Small intestine (tissue), 16 donors: ENCODE measurements at places on chromosomes 16 and 17.

GRCh38 chr17:43316522-43317142 lies 82.2 kb upstream of the ARL4D start:
- DNase-seq = peak; percentile 39

- no peak for DNase-seq
Measured at GRCh38 chr17:65229621-65229995, 92.4 kb downstream of the RGS9 start.

DNA sequence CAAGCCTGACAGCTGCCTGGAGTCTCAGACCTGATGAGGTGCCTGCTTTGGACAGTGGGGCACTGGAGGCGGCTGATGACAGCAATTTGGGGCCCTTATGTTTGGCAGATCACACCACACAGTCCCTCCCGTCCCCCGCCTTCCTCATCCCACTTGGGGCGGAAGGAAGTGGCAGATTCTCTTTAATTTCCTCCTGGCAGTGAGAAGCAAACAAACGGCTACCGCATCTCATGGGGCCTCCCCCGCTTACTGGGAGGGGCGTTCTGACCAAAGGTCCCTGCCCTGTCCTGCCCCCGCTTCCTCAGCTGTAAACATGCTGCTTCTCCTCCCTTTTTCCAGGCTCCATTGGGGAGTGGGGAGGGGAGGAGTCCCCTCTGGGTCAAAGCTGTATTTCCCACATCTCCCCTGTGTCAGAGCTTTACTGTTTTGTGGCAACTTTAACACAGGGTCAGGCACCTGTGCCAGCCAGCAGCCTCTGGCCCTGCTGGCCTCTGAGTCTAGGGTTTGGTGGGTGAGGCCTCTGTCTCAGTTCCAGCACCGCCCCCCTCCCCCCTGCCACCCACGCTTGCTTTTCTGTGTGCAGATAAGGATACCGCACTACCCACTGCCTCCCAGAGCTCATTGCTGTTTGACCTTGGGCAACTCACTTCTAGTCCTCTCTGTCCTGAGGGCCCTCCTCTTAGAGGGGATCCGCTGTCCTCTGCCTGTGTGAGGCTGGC lies 5.4 kb upstream of the NFATC3 start:
- DNase-seq = peak; percentile 94

DNA sequence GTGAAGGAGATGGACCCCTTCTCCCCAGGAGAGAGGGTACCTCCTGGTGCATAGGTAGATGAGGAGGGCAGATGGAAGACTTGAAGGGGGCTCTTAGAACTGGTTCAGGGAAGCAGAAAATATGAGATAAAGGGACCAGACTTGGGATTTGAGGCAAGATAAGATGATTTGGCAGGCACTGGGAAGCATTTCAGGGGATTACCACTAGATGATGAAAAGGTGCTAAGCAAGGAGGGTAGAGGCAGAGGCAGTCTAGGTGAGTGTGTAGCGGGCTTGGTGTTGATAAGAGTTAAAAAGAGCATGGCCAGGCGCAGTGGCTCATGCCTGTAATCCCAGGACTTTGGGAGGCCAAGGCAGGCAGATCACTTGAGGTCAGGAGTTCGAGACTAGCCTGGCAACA lies 14.4 kb downstream of the SLC9A5 start:
- DNase-seq = no peak

GRCh38 chr16:79712276-79712675 lies 111.7 kb upstream of the MAF start:
- peak; percentile 75 for DNase-seq

DNA sequence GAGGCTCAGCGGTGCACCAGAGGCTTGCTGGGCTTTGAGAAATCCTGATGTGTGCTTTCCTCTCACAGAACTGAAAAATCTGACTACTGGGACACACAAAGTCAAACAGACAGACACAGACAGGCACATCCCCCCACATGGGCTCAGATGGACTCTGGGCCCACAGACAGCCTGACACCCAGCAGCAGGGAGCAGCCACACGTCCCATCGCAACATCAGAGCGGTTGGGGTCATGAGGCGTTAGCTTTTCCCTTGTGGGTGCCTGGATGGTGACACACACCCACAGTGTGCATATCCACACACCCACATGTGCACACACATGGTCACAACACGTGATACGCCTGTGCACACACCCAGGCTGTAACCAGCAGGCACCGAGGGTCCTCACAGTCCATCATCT lies 6.3 kb downstream of the SPNS3 start:
- no peak for DNase-seq

GRCh38 chr17:67992548-67993152 lies 3.6 kb downstream of the C17orf58 start:
- peak; percentile 65 for DNase-seq

- DNase-seq = no peak
Measured at GRCh38 chr16:18933501-18933900, 7.3 kb upstream of the SMG1 start.

DNA sequence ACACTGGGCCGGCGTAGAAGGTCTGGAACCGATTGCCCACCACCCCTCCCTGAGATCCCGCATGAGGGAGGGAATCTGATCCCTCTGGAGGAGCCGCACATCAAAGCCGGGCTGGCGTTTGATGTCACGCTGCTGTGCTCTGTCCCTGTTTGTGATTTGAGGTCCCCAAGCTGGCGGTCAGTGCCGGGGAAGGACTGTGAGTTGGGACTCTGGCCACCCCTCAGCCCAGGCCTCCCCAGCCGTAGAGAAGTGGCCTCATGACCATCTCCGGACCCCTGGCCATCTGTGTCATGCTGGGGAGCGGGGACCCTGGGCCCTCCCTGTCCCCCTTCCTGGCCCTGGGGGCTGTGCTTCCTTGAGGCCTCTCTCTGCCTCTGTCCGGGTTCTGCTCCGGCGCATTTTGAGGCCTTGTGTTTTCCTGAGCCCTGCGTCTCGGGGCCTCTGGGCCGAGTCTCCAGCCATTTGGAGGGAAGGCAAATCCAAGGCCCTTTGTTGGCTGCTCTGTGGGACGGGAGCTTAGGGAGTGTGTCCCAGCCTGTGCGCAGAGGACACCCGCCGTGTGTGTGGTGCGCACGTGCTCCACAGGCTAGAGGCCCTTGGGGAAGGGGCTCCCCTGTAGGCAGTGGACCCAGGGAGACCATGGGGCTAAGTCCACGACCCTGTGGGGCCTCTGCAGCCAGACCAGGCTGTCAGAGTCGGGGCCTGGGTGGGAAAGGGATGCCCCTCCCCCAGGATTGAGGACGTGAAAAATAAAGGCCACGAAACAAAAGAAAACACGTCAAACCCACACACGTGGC lies 15.1 kb downstream of the ASPSCR1 start:
- no peak for DNase-seq

DNA sequence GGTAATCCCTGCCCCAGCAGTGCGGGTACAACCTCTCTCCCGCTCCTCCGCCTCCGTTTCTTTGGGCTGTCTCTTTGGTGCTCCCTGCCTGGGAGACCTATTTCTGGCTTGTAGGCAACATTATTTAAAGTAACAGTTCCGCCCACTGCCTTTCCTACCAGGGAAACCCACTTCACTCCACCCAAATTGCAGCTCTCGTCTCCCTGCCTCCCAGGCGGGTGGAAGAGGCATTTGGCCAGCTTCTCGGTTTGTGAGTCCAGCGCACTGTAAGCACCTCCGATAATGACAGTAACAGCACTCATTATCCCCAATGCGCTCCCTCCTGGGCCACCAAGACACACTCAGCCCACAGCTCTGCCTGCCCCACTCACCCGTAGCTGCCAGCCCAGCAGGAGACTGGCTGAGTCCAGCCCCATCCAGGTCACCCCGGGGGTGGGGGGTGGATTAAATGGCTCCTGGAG lies 165.1 kb upstream of the CDC42EP4 start:
- no peak for DNase-seq

- no peak for DNase-seq
Measured at GRCh38 chr16:89193576-89194293, 6.6 kb downstream of the SLC22A31 start.

DNA sequence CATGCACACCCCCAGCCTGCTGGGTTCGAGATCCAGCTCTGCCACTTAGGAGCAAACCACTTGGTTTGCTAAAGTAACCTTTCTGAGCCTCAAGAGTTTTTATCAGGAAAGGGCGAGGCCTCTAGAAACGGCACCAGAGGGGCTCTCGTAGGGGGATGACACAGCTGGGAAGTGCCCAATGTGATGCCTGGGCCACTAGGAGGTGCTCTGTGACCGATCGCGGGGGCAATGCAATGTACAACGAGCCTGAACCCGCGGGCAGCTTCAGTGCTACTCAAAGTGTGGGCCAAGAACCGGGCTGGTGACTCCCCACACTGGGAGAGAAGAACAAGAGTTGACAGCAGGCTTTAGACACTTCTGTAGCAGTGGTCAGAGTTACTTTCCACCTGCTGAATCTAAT lies 9.4 kb downstream of the C16orf89 start:
- DNase-seq = peak; percentile 31

DNA sequence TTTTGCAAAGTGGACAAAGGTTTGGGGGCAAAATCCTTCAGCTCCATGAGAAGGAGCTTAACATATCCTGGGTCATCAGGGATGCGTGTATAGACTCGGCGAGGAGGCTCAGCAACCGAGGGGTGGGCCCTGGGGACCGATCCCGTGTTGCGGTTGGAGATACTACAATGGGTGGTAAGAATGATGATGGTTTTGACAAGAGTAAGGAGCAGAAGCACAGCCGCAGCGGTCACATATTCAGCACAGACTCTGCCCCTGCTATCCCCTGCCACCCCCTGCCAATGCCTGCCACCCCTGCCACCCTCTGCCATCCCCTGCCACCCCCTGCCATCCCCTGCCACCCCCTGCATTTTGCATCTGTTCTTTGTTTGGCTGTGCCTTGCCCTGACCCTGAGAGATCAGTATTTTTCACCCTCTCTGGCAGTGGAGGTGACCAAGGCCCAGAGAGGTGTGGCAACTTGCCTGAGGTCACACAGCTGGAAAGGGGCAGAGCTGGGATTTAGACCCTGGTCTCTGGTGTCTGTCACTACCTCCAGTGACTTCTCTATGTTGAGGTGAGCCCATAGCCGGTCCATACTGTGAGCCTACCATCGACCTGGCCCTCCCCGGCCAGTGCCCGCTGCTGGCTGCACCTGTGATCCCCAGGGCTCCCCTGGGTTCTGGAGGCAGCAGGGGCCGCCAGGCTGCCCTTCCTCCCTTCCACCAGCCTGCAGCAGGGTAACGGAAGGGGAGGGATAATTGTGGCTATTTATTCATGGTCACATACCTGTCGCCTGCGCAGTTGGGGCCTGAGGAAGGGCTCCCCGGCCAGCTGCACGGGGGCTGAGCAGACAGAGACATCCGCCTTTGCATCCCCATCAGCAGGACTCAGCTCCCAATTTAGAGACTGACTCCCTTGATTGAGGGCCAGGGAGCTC lies 74.9 kb upstream of the CBX4 start:
- no peak for DNase-seq

DNA sequence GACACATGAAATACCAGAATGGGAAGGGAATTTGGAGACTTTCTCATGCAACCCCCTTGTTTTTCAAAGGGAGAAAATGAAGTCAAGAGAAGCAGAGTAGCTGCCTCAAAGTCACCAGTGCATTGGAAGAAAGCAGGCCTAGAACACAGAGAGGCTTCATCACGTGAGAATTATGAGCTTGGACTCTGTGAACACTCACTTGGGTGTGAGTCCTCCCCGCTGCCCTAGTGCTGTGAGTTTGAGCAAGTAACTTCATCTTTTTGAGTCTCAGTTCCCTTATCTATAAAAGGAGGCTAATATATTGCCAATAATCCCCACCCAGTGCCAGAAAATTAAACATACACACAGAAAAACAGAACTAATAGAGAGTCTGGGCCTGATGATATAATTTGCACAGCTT lies 315.8 kb downstream of the XYLT1 start:
- DNase-seq = no peak

GRCh38 chr16:24051125-24051524 lies 205.0 kb upstream of the CACNG3 start:
- no peak for DNase-seq

GRCh38 chr17:9817086-9817485 lies 4.8 kb downstream of the GSG1L2 start:
- DNase-seq = peak; percentile 21

GRCh38 chr17:75241502-75241901 lies 19.9 kb downstream of the GGA3 start:
- DNase-seq = no peak

GRCh38 chr16:53142823-53143568 lies 88.2 kb downstream of the CHD9 start:
- peak; percentile 37 for DNase-seq

DNA sequence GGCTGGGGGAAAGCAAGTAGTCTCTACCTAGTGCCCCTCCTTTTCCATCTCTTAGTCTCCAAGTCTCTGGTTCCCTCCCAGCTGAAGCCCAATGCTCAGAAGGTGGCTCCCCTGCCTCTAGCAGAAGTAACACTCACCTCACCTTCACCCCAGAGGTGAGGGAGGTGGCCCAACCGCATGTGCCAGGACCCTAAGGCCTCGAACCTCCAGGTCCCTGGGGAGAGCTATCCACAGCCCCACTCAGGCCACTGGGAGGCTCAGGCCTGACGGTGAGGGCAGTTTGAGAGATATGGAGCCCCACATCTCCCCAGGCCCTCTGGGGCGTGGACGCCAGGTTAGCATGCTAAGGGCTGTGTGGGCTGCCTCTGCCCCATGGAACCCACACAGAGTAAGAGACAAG lies 5.8 kb downstream of the CBLN1 start:
- no peak for DNase-seq

- DNase-seq = no peak
Measured at GRCh38 chr17:12247761-12248160, 227.1 kb downstream of the MAP2K4 start.

GRCh38 chr16:9205661-9206060 lies 114.2 kb downstream of the HAPSTR1 start:
- no peak for DNase-seq

DNA sequence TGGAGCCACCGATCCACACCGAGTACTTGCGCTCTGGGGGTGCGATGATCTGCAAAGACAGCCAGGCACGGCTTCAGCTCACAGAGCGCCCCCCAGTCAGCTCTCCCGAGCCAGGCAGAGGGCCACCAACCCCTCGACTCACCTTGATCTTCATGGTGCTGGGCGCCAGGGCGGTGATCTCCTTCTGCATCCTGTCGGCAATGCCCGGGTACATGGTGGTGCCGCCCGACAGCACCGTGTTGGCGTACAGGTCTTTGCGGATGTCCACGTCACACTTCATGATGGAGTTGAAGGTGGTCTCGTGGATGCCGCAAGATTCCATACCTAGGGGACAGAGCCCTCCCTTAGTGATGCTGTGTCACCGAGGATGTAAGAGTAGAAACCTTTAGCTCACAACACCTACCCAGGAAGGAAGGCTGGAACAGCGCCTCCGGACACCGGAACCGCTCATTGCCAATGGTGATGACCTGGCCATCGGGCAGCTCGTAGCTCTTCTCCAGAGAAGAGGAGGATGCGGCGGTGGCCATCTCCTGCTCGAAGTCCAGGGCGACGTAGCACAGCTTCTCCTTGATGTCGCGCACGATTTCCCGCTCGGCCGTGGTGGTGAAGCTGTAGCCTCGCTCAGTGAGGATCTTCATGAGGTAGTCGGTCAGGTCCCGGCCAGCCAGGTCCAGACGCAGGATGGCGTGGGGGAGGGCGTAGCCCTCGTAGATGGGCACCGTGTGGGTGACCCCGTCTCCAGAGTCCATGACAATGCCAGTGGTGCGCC lies 1.6 kb downstream of the ACTG1 start:
- DNase-seq = no peak

- DNase-seq = no peak
Measured at GRCh38 chr17:16007439-16007838, 7.8 kb downstream of the TTC19 start.
